ENCODE measurements at places on chromosomes 2 and 18.

- no peaks in the 10 kb centered on the region for H3K4me1 ChIP-seq
- DNase-seq, result peak; percentile 45
- H3K27me3 ChIP-seq, result no peaks in the 10 kb centered on the region
- H3K27ac ChIP-seq, result no peak overlapping the region
- H3K36me3 ChIP-seq, result peaks cover 96% of the 10 kb centered on the region
- H3K4me3 ChIP-seq, result no peak overlapping the region
Observed at GRCh38 chr2:233455491-233455890, 101.2 kb downstream of the DGKD start.

DNA sequence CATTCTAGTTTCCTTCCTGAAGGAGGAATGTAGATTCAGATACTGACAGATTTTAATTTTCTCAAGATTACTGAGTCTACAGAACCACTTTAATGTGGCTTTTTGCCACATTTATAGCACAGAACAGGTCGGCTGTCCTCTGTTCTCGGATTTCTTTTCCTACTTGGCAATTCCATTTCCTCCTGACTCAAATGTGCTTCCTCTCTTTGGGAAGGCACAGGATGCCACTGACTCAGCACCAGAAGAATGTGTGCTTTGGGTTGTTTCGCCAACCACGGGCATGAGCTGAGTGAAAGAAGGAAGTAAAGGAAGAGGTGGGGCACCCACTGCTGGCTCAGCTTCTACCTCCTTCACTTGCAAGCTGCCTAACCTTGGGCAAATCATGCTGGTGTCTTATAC is 970.6 kb upstream of the ACVR2A start:
- H3K4me3 ChIP-seq, result no peak overlapping the region
- DNase-seq, result no peak
- H3K4me1 ChIP-seq, result no peaks in the 10 kb centered on the region

- no peaks in the 10 kb centered on the region for H3K4me1 ChIP-seq
- H3K4me3 ChIP-seq, result no peak overlapping the region
- DNase-seq, result no peak
- H3K36me3 ChIP-seq, result no peaks in the 10 kb centered on the region
- H3K27ac ChIP-seq, result no peak overlapping the region
Observed at GRCh38 chr2:6401301-6401700, 464.4 kb downstream of the CMPK2 start.

DNA sequence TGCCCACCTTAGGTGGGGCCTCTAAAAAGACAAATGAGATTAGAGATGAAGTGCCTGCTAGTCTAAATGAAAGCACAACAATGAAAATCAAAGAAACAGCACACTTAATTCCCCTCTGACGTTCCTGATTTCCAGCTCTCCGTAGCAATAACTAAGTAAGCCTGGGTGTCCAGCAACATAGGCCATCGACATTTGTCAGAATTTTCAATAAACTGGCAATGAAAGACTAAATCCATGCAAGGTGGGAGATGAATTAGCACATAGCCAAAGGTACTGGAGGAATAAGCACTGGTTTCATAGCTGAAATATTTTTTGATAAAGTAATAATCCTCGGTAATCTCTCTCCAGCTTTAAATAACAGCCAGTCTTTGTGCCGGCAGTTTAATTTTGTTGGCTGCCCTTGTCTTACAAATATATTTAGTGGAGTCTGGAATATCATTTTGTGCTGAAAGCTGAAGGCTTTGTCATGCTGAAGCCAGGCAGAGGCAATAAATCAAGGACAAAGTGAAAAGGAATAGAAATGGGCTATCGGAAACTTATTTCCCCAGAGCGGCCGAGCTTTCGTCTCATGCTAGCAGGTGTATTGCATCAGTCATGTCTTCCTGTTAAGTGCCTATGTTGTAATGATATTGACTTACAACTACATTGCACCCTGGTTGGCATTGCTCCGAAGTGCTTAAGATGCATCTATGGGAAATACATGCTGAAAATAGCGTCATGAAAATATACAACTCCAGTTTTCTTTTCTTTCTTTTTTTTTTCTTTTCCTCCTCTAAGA is 790.1 kb downstream of the CNTNAP5 start:
- no peaks in the 10 kb centered on the region for H3K36me3 ChIP-seq
- no peak overlapping the region for H3K4me3 ChIP-seq
- H3K4me1 ChIP-seq, result no peaks in the 10 kb centered on the region
